ENCODE measurements at places on chromosomes 3 and 15.

GRCh38 chr15:69704229-69704628, 251.6 kb downstream of the RPLP1 start:
- DNase-seq: peak; percentile 6

- no peak for DNase-seq
Observed at GRCh38 chr3:96960661-96961330, 146.4 kb downstream of the EPHA6 start.

- no peak for DNase-seq
Observed at GRCh38 chr15:98684436-98684835, 36.1 kb downstream of the IGF1R start.

GRCh38 chr15:87916208-87916607, 340.3 kb downstream of the NTRK3 start:
- DNase-seq: no peak

- no peak for DNase-seq
Observed at GRCh38 chr15:99453637-99454030, 112.2 kb upstream of the MEF2A start.

DNA sequence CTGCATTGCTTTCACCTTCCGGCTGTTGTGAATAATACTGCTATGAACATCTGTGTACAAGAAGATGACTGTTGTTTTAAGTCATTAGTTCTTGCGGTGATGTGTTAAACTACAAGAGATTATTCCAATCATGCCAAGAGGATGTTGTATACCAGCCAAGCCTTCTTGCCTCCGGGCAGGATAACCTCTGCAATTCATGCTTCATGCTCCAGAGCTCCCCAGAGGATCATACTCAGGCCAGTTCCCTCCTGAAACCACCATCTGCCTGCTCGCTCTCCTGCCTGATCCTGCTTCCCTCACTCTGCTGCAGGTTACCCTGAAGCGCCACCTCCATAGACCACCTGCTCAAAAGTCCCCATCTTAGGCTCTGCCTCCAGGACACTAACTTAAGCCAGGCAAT, 187.1 kb upstream of the PROK2 start:
- DNase-seq: no peak

DNA sequence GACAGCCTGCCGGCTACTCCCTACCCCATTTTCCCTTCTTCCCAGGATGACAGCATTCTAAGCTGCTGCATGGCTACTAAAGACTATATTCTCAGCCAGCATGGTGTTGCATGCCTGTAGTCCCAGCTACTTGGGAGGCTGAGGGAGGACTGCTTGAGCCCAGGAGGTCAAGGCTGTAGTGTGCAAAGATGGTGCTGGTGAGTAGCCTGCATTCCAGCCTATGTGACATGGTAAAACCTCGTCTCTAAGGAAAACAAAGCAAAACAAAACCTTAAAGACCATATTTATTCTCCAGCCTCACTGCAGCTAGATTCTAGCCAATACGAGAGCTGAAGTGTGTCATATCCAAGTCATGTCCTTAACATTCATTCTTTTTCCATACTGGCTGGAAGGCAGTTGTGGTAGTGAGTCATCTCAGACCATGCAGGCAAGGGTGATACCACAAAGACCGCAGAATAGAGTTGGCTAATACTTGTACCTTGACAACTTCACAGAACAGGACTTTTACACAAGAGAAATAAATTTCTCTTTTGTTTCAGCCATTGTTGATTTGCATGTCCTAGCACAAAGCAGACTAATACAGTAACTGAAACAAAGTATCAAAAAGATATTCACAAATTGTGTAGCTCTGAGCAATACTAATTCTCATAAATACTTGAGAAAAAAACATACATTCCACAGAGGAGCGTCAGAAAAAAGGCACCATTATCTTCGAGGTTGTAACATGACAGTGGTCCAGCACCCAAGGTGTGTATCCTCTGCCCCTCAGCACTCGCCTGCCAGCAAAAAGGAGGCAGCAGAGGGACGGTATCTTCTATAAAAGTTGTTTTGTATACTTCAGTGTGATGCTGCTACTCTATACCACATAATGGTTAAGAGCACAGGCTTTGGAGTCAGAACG, 14.8 kb downstream of the PBRM1 start:
- DNase-seq: peak; percentile 4

GRCh38 chr15:99477791-99478471, 87.9 kb upstream of the MEF2A start:
- DNase-seq: no peak

GRCh38 chr3:139762302-139762701, 84.5 kb upstream of the NMNAT3 start:
- no peak for DNase-seq

DNA sequence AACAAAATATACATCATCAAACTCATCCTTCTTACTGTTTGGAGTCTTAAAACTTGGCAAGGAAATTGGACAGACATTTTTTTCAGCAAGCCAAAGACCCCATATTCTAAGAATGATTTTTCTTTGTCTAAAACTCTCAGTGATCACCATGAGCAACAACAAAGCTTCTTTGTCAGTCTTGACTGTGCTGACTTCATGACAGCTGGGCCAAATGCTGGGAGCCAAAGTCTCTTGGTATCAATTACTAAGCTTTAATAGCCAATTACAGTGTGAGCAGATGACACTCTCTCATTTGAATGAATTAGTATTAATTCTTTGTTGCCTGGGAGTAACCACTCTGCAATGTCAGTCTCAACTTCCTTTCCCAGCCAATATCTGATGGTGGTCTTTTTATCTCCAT, 48.1 kb upstream of the GK5 start:
- DNase-seq: no peak

- DNase-seq: peak; percentile 55
Observed at GRCh38 chr3:138768125-138768524, 66.6 kb downstream of the PIK3CB start.

DNA sequence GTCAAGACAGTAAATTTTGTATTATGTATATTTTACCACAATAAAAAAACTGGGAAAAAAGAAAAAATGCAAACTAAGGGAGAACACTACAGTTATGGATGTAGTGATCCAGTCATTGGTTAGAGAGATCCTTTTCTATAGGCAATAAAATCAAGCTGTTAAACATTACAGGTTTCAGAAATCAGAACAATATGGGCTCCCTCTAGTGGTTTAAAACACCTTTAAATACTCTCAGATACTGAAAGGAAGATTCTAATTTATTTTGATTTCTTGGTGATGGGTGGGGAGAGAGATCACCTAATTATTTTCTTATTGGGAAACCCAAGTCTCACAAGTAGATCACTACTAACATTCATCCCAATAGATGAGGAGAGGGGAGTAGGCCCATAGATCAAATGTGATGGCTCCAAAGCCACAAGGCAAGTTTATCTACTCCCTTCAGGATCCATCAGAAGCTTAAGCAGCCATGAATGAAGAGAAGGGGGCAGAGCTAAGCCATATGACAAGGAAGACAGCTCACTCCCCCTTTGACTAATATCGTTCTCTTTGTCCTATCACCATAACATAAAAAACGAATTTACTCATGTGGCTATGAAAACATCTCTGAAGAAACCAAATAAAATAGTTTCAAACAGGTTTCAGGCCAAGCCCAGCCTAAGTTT, 118.6 kb downstream of the ANO10 start:
- peak; percentile 44 for DNase-seq

GRCh38 chr3:162077108-162077507, 580.5 kb downstream of the OTOL1 start:
- no peak for DNase-seq

DNA sequence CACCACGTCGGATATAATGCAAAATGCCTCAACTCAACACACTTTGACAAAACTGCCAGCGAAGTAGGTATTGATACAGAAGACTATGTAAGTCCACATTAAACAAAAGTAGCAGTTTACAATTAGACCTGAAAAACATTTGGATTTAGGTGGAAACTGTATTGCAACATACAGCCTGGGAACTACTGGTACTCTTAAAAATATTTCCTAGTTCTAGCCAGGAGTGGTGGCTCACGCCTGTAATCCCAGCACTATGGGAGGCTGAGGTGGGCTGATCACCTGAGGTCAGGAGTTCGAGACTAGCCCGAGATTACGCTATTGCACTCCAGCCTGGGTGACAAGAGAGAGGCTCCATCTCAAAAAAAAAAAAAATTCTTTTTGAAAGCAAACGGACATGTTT, 246.2 kb downstream of the ZBTB20 start:
- peak; percentile 53 for DNase-seq

DNA sequence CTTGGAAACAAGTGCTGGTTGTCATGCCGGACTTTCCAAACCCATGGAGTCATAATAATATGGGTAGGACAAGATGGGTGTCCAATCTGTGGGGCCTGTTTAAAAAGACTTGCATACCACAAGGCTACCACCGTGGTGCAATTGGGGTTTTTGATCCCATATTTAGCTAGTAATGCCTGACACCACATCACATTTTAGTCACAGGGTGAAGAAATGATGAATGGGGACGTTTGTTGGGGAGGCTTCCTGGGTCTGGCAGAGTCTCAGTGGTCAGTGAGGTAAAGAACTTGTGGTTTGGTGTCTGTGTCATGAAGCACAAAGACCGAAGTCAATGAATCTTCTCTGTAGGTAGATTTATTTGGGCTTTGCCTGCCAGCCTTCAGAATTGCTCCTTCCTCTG, 31.0 kb downstream of the P3H2 start:
- no peak for DNase-seq

DNA sequence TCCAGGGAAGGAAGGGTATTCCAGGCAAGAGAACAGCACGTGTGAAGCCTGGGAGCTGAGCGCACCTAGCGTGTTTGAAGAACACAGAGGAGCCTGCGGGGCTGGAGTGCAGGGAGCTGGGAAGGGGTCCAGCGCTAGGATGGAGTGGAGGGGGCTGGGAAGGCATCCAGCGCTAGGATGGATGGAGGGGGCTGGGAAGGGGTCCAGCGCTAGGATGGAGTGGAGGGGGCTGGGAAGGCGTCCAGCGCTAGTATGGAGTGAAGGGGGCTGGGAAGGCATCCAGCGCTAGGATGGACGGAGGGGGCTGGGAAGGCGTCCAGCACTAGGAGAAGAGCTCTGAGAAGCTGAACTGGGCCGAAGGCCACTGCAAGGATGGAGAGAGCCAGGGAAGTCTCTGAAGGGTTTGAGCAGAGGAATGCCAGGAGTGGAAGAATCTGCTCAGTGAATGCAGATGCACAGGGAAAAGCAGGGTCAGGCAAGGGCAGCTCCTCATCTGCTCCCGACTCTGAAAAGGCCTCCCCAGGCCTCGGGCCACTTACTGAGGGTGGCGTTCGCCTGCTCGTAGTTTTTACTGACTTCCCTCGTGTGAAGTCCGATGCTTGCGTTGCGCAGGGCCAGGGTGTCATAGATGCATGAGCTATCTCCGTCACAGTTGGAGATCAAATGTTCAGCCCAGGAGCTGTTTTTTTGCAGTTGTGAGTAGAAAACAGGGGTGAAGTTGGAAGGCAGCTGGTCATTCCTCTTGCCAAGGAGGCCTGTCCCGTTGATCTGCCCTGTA, 39.8 kb downstream of the MUC20 start:
- no peak for DNase-seq

DNA sequence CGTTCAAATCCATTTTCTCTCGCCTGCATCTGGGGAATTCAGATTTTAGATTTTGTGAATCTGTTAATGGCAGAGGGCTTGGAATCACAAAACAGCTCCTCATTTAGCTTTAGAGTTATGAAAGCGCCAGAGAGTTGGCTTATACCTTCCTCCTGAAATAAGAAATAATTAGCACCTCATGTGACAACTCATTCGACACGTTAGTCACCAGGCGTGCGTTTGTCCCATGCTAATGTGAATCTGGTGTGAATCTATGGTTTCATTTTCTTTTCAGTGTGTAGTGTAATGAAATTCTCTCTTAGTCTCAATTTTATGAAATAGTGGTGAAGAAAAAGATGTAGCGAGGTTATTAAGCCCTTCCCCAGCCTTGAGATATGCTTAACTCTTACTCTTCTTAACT, 89.4 kb downstream of the EDEM1 start:
- no peak for DNase-seq

DNA sequence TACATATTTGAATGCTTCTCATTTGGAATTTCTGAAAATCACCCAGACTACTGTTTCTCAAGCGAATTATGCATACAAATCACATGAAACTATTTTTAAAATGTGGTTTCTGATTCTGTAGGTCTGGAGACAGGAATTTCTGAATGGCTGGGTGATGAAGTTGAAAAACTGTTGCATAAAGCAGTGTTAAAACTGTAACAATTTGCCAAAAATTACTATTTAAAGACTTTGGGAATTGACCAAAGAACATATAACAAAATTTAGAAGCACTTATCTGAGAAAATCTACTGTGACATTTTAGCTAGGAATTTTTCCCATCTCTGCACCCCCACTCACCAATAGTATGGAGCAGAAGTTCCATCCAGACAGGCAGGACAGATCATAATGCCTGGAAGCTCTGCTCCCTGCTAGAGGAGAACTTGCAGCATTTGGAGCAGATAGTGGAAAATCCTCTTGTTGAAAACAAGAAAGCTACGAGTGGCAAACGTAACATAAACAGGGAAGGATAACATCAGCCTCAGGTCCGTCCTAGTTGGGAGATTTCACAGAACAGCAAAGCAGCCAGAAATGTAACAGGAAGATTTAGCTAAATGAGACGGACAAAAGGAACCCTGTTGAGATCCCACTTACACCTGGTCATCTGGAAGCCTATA, 132.3 kb upstream of the MCTP2 start:
- DNase-seq: no peak

DNA sequence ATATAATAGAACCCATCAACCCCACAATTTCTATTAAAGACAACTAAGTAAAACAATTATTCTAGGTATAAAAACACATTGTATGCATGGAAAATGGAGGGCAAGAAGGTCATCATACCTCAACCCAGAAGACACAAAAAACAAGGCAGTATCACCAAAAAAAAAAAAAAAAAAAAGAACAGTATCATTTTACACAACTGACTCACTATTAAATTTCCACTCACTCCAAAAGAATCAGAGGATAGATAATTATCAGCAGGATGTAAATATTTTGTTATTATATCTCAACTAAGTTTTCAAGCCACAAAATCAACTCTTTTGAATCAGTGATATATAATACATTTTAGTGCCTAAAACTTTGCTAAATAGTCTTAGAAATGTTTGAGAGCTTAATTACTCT, 55.0 kb downstream of the CLASP2 start:
- DNase-seq: no peak

DNA sequence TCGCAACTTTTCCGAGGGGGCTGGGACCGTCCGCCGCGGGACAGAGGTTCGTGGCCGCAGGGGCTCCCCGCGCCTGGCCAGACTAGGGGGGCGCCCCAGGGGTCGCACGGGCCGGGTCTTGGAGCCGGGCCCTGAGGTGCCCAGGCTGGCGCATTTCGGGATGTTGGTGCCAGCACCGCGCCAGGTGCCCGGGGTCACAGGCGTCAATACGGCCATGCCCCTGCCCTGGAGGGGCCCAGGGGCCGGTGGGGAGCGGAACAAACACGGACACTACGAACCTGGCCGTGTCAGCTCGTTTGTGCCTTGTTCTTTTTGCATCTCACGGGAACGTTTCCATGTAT, 366 bp downstream of the TM6SF1 start:
- DNase-seq: no peak
